ENCODE measurements at places on chromosomes 7 and 10.

DNA sequence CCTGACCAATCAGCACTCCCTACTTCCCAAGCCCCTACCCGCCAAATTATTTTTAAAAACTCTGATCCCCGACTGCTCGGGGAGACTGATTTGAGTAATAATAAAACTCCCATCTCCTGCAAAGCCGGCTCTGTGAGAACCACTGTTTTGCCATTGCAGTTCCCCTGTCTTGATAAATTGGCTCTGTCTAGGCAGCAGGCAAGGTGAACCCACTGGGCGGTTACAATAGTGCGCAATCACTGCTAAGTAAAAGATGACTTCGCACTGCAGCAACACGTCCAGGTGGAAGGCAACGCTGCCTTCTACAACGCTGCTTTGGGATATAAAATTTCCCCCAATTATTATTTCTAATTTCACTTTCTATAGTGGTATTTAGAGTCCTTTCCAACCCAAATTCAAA lies 8.9 kb downstream of the SLC37A3 start:
- DNase-seq: no peak

GRCh38 chr10:77256346-77256745 lies 381.3 kb downstream of the KCNMA1 start:
- DNase-seq: no peak

- no peak for DNase-seq
Measured at GRCh38 chr10:1488970-1489548, 248.3 kb downstream of the ADARB2 start.

DNA sequence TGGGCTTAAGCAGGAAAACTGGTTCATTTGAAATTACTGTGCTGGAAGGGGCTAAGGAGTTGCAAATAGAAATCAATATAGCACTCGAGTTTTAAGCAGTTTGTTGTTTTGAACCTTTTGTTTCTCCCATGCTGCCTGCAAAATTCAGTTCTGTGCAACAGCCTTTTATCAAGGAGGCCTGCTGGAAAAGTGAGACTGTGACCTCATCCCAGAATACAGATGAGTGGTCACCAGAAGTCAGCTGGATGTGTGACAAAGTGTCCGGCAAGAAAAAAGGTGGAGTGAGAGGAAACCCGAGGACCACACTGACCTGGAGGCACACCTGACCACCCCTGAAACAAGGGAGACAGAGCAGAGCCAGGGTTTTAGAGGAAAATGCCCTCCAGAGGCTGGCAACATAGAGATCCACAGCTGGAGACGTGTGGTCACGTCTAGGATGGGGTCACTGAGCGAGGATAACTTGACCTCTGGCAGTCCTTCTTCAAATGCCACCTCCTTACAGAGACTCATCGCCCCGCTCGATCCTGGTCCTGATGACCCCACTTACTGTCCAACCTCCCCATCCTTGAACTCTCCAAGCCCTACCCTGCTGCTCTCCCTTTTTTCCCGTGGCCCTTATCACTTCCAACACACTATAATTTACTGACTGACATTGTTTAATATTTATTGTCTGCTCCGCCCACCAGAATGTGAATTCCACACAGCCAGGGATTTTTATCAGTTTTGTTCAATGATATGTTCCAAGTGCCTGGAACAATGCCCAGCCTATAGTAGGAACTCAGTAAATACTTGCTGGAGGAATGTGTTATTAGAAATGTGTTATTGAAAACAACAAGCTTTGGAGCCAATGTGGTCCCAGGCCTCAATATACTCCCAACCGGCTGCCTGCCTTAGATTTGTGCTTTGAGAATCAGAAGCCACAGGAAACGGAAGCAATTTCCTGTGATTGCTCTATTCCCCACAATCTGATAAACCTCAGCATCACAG lies 243.8 kb downstream of the GLI3 start:
- DNase-seq: no peak

GRCh38 chr10:47300429-47300931 lies 483 bp downstream of the GDF10 start:
- no peak for DNase-seq

DNA sequence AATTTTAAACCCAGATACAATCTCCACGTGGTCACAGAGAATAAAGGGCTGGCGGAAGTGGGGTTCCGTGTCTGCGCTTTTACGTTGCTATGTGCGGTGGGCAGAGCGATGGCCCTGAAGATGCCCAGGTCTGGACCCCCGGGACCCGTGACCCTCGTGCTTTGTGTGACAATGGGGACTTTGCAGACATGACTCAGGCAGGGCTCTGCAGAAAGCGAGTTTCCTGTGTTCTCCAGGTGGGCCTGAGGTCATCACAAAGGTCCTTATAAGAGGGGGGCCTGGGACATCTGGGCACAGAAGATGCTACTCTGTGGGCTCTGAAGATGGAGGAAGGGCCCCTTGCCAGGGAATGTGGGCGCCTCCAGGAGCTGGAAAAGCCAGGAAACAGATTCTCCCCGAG lies 95.3 kb downstream of the ELFN1 start:
- no peak for DNase-seq

- DNase-seq: no peak
Measured at GRCh38 chr10:25023278-25023677, 6.9 kb downstream of the THNSL1 start.

DNA sequence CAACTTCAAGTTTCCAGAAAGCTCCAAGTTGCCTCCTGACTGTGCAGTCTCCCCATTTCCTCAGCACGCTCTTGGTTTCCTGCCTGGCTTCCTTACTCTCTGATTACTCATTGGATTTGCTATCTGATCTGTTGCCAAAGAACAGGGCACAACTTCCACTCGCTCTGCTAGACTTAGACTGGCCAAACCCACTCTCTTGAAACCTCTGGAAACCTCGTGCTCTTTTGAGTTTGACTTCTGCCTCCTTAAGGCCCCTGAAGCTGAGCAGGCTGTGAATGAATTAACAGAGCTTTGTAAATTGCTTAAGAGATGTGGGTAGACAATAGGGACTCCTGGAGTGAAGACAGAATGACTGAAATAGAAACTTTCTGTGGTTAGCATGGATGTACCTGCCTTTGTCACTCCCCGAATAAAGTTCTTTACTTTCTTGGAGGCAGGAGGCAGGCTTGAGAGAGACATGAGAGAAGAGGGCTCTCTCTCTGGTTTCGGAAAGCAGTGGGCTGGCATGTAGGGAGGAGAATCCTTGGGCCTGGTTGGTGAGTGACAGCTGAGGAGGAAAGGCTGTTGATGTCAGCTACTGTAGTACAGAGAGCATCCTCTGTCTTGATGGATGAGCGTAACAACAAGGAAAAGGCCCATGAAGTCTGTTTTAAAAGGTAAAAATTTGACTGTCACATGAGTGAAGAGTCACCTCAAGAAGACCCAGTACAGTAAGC lies 70.8 kb downstream of the CHN2 start:
- DNase-seq: no peak

DNA sequence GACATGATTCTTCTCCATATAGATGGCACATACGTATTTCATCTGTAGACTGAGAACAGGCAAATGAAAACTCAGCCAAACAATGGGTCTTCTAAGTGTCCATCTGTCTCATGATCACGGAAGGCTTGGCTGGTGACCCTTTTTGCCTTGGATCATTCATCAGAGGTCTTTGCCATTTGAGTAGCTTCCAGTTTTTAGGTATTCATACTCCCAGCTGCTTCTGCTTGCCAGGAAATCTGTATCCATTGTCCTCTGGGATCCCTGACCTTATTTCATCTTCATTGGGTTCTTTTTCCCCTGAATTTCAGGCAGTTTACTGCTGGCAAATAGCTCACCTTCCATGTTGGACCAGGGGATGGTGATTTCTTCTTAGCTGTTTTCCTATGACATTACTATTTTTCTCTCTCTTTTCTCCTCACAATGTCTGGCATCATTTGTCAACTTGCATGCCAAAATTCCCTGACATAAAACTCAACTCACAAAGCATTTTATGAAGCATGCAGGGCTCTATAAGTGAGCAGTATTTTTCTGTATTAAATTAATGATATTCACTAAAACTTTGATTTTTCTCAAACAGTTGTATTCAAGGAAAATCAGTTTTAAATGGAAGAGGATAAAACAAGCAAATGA lies 241.2 kb downstream of the DNAJB9 start:
- DNase-seq: no peak

- no peak for DNase-seq
Measured at GRCh38 chr10:10044922-10045764, 972.5 kb upstream of the CELF2 start.

GRCh38 chr7:106965108-106965507 lies 79.4 kb upstream of the PRKAR2B start:
- DNase-seq: no peak

- no peak for DNase-seq
Measured at GRCh38 chr10:119942973-119943372, 50.4 kb downstream of the SEC23IP start.

DNA sequence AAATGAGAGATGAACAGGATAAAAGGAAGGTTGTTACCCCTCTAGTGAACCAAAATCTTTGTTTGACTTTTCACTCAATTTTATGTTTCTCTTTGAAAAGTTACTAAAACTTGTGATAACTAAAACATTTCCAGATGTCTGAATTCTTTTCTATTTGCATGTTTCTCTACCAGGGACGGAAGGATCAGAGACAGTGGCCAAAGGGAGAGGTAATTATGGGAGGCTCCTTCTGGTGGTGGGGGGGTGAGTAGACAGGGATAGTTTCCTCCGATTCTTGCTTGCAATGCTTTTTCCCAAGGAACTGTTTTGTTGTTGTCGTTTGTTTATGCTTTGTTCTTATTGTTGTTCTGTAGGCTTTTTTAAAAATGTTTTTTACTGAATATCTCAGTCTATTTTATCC lies 374.8 kb downstream of the INHBA start:
- DNase-seq: no peak

- no peak for DNase-seq
Measured at GRCh38 chr7:2437537-2438148, 34.2 kb downstream of the CHST12 start.

- DNase-seq: no peak
Measured at GRCh38 chr7:5795752-5796475, 14.5 kb upstream of the RNF216 start.

- DNase-seq: no peak
Measured at GRCh38 chr7:90383422-90383821, 19.8 kb upstream of the CLDN12 start.
